ENCODE measurements at places on chromosomes 11 and 22.

GRCh38 chr11:120123946-120124345 is 14.0 kb downstream of the TRIM29 start:
- no peak for DNase-seq

DNA sequence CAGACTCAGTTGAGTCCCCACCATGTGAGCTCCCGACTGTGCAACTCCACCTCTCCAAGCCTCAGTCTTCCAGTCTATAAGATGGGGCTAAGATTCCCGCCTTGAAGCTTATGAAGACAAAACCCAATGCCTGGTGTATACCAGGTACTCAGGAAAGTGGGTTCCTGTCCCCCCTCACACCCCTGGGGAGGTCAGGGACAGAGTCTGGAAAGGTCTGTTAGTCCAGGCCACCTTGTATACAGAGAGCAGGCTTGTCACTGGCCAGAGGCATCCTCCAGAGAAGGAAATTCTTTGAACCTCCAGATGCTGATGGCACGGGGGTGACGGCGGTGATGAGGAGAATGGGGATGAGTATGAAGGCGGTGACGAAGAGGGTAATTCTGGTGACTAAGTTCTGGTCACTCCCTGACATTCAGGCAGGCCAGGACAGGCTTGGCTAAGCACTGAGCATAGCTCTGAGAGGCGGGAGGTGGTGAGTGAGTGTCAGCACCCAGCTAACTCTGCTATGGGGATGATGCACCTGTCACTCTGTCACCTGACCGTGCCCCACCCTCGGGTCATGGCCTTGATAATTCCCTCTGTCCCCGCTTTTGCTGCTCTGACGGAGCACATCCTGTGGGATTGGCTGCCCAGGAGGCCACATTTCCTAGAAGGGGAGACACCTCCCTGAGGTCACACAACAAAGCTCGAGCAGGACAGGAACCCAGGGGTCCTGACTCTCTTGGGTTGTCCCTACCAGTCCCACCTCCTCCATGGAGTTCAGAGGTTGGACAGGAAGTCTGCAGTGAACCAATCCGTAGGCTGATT is 30.9 kb upstream of the CSNK1E start:
- no peak for DNase-seq

DNA sequence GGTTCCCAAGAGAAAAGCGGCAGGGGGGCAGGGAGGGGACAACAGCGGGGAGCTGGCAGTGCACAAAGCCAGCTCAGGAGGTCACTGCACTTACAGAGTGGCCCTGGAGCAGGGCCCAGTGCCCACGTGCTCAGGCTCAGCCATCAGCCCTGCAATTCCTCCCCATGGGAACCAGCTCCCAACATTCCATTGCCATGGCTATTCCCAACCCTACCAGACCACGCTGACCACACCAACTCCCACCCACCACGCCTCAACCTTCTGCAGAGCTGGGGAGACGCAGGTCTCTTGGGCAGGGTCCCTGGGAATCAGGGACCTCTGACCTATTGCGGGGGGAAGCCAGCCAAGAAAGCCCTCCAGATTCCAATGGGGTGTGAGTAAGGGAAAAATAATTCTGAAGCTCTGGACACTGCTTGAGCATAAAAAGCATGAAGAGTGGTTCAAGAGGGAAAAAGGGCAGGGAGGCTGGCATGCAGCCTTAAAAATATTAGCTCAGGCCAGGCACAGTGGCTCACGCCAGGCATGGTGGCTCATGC is 38.3 kb upstream of the TFIP11 start:
- DNase-seq, result no peak

GRCh38 chr22:32334660-32335365 is 22.9 kb upstream of the RFPL3 start:
- DNase-seq, result no peak

DNA sequence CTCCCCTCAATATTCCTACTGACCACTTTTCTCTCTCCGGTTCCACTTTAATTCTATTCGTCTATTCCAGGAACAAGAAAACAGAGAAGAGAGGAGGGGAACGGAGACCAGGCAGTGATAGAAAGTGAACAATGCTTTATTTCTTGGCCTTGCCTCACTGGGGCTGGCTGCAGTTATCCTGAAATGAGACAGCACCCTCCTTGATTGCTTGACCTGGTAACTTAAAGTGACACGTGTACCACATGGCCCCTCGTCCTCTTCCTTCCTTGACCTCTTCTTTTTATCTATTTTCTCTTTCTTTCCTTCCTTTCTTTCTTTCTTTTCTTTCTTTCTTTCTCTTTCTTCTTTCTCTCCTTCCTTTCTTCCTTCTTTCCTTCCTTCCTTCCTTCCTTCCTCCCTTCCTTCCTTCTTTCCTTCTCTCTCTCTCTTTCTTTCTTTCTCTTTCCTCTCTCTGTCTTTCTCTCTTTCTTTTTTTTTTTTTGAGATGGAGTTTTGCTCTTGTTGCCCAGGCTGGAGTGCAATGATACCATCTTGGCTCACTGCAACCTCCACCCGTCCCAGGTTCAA is 52.8 kb upstream of the CLMP start:
- no peak for DNase-seq

DNA sequence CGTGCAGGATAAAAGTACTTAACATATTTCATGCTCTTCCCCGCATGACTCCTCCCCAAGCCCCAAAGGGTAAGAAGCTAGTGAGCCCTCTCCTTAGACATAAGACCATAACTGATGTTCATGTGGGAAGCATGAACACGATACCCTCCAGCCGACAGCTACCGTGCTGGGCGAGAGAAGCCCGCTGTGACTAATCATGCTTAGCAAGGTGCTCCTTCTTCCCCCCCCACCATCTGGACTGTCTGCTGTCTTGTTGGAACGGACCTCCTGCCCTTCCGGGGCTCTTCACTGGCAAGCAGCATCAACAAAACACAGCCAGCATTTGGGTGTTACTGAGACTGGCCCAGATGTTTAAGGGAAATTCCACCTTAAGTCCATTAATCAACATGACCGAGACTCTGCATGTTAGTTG is 200.6 kb downstream of the DBX1 start:
- DNase-seq, result no peak

GRCh38 chr11:96199563-96200025 is 143.4 kb downstream of the MAML2 start:
- DNase-seq, result no peak

DNA sequence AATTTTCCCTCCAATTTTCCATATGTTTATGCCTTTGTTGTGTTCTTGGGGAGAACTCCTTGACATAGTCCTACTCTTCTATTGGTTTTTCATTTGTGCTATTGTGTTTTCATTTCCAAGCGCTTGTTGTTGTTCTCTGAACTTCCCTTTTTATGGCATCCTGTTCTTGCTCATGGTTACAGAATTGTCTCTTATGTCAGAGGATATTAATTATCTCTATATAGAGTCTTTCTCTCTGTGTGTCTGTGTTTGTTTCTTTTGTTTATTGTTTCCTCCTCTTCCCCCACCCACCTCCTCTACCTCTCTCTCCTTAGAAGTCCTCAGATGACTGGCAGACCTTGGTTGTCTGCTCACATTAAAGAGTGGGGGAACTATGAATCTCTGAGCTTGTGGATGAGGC is 69.9 kb downstream of the HORMAD2 start:
- no peak for DNase-seq

DNA sequence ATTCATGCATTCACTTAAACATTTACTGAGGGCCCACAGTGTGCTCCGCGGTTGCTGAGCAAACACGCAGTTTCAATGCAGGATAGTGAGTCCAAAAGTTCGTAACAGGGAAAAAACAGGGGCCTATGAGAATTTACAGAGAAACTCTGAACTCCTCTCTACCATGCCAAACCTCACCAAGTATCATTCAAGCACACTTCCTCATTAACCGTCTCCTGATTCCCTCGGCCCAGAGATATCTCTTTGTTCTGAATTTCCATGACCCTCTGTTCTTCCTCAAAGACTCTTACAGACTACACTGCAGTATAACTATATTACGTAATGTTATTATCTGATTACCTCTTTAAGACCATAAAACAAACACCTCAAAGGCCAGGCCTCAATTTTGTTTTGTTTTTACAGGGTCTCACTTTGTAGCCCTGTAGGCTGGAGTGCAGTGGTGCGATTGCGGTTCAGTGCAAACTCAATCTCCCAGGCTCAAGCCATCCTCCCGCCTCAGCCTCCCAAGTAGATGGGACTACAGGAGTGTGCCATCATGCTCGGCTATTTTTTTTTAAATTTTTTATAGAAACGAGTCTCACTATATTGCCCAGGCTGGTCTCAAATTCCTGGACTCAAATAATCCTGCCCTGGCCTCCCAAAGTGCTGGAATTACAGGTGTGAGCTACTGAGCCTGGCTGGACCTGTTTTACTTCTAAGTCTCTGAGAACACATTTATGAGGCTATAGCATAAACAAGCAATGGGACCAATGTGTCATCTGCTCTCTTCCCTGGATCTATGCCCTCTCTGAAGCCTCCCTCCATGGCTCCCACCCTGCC is 3.6 kb downstream of the HPS4 start:
- DNase-seq, result no peak

- no peak for DNase-seq
Measured at GRCh38 chr11:115631609-115632008, 127.4 kb upstream of the CADM1 start.

DNA sequence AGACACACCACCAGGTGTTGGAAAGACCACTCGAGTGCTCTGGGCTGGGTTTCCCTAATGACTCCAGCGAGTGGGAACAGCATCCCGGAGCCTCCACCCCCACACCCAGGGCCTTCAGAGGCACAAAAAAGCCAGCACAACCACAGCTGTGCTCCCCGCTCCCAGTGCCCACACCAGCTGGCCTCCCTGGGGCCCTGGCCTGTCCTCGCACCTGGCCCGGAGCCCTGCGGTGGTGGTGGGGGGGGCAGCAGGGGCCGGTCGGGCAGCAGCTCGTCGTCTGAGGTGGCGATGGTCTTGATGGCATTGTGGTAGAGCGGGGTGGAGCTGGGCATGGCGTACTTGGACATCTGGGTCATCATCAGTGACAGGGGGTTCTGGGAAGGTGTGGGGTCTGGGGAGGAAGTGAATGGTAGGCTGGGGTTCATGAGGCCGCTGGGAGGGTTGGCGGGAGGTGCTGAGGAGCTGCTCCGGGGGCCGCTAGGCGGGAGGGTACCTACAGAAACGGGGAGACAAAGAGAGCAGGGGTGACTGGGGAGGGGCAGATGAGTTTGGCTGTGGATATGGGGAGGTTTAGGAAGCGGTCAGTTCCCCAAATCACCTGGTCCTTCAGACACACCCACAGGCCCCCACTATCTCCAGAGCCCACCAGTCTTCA is 16.1 kb downstream of the CXCR5 start:
- DNase-seq, result no peak

- no peak for DNase-seq
Measured at GRCh38 chr11:17267576-17267975, 9.0 kb upstream of the NUCB2 start.

- no peak for DNase-seq
Measured at GRCh38 chr22:42862045-42862734, 5.1 kb upstream of the ARFGAP3 start.

DNA sequence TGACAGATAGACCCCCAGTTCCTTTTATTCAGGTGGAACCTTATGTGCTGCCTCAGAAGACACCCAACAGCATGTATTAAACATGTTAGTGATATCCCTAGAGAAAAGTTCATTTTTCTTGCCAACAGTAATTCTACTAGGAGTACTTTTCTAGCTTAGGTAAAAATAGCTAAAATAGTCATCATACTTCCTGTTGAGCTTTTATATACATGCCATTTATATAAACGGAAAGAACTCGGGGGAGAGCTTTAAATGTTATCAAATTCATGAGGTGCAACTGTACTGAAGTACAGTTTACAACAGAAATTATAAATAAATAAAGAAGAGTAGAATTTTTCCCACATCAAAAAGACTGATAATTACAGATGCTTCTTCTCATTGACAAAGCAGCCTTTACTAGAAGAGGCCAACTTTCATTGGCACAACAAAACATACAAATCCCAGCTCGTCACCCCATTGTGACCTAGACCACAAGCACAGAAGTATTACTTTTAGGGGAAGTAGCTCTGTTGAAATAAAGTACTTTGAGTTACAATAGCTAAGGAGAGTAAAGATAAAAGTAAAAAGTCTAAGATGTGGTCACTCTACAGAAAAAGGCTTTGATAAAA is 59.1 kb upstream of the POU2AF2 start:
- no peak for DNase-seq

GRCh38 chr11:131899950-131900580 is 529.6 kb downstream of the NTM start:
- no peak for DNase-seq

DNA sequence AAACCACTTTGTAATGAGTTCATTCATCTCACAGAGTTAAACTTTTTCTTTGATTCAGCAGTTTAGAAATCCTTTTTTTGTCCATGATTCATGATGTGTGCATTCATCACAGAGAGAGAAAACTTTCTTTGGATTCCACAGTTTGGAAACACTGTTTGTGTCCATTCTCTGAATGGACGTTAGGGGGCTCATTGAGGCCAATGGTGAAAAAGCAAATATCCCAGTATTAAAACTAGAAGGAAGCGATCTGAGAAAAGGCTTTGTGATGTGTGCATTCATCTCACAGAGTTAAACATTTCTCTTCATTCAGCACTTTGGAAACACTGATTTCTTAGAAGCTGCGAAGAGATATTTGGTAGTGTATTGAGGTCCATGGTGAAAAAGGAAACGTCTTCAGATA is 155.6 kb upstream of the TRIM48 start:
- no peak for DNase-seq

- DNase-seq, result no peak
Measured at GRCh38 chr11:27907530-27907929, 200.4 kb downstream of the KIF18A start.

DNA sequence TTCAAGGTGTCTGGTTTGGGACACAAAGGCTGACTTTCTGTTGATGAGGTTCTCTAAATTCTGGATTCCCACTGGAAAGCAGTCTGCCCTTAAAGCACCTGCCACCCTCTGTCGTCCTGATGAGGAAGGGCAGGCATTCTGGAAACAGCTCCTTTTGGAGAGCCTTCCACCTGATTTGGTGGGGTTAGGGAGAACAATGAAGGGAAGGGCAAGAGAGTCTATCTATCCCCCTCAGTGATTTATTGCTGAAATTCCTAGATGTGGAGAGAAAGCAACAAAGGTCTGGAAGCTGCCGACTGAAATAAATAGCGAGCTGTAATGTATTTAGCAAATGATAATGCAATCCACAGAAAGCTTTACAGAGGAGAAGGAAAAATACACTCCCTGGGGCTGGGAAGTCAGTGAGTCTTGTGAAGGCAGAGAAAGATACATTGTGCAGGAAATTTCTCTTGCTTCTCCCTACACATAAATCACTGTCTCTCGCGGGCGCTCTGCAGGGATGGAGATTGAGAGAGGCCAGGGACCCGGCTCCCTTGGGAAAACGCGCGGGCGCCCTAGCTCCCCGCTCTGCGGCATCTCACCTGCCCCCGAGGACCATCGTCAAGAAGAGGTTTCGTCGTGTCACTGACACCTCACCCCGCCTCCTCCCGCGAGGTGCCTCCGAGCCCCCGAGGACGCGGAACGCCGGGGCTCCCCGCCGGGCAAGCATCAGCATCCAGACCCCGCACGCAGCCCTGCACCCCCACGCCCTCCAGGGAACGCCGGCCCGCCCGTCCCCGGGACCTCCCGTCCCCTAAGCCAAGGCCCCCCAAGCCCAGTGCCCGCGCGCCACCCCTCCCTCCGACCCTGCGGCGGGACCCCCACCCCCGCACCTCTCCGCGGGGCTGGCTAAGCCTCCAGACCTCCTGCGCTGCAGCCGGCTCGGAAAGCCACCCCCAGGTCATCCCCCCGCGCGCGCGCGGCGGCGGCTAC is 673 bp downstream of the CDON start:
- DNase-seq, result peak; percentile 42
